ENCODE measurements at places on chromosomes 12 and 14.

- no peak for DNase-seq
These were observed 927.1 kb downstream of the VRK1 start for GRCh38 chr14:97724265-97724731.

DNA sequence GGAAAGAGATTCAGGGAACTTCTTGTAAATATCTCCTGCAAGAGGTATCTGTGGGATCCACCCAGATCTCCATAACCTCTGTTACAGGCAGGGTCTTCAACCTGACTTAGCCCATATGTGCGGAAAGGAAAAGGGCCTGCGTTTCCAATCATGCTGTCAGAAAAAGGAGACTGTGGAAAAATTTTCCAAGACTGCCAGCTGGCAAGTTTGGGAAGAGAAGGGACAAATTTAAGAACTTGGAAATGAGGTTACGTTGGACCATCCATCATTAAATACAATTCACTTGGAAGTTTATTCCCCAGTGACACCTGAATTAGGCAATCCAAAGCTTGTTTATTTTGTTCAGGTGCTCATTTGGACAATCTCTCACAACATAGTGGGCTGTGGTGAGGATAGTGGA, 13.9 kb downstream of the PTHLH start:
- DNase-seq: no peak

DNA sequence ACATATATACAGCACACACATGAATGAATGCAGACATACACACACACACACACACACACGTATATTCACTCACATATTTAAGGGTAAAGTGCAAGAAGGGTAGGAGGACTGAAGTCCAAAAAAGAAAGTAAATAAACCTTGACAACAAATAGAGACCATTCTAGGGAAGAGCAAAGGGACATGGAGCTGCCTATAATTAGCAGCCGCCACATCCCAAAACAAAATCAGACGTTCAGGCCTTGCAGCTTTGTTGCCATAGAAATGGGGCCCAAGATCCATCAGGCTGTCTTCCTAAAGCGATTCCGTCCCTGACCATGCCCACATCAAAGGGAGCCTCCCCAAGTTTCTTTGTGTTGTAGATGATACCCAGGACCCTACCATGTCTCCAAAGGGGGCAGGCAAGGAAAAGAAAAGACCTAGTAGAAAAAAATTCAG, 703.5 kb upstream of the TBX3 start:
- DNase-seq: no peak

GRCh38 chr12:124452576-124453331, 114.7 kb downstream of the NCOR2 start:
- DNase-seq: no peak

DNA sequence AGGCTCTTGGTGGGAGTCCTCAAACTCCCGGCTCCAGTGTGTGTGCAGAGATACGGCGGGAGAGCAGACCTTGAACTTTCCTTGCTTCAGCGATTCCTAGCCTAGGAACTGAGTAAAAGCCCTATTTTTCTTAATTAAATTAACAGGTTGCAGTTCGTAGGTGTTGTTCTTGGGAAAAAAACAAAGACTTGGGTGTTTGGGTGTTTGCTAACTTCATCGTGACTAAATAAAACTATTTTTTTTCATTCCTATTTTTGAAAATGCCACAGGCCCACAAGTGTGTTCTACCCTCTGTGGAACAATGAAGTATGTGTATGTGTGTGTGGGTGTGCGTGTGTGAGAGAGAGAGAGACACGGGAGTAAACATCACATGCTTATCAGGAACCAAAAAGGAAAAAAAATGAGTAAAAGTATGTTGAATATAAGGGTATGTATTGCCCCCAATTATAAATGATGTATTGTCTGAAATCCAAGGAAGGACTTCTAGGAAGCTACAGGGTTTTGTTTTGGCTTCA, 651 bp downstream of the TMEM117 start:
- no peak for DNase-seq

DNA sequence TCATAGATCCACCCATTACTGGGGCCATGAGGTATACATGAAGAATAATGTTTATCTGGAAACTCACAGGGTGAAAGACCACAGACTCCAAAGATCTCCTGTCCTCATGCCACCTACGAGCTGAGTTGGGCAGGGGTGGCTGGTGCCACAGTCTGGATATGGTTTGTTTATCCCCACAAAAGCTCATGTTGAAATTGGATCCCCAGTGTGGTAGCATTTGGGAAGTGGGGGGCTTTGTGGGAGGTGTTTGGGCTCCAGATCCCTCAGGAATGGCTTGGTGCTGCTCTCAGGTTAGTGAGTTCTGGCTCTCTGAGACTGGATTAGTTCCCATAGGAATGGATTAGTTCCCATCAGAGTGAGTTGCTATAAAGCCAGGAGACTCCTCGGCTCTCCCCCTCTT, 192.3 kb upstream of the FSCB start:
- DNase-seq: no peak

DNA sequence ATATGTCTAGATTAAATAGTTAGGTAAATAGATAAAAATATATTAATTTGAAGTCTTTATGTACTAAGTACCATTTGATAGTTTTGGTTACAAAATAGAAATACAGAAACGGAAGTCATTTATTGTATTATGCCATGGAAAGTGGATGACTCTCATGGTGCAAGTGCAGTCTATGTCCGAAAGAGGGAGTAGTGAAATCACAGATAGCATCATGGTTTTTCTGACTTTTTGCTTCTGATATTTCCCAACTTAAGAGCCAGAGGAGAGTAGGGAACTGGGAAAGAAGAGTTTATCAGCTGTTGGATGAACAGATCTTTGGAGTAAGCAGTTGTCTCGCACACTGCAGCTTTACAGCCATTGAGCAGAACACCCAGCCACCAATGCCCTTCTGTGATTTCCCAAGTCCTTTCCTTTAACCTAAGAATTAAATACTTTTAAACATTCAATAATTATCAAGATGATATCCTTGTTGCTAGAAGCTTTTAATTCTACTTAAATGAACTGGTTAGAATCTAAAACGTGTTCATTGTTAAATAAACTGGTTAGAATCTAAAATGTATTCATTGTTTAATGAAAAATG, 18.4 kb upstream of the SRGAP1 start:
- DNase-seq: no peak

- no peak for DNase-seq
These were observed 47.8 kb downstream of the CCDC88C start for GRCh38 chr14:91369628-91370445.

GRCh38 chr12:93115646-93116045, 186.6 kb upstream of the EEA1 start:
- DNase-seq: peak; percentile 62

DNA sequence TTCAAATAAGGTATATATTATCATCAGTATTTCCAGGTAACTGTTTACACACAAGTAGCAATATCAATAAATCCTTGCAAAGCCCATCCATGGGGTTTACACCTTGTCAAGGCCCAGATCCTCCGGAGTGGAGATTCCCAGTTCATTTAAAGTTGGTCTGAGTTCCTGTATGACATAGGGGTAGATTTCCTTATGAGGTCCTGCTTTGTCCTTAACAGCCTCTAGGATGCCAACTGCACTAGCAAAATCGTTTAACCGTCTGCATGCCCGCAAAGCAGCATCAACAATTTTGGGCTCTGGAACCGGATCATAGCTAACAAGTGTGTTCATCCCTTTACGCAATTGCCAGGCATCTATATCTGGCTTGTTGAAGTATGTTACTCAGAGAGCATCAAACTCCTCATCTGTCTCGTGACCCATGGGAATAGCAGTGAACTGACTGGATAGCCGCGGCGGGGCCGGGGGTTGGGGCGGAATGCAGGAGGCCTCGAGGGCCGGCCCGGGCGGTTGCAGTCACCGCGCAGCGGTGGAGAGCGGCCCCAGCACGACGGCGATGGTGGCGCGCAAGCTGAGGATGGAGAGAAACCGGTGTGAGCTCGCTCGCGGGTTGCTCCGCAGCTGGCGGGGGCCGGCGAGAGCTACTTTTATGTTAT, 30.6 kb upstream of the FBXO34 start:
- no peak for DNase-seq

DNA sequence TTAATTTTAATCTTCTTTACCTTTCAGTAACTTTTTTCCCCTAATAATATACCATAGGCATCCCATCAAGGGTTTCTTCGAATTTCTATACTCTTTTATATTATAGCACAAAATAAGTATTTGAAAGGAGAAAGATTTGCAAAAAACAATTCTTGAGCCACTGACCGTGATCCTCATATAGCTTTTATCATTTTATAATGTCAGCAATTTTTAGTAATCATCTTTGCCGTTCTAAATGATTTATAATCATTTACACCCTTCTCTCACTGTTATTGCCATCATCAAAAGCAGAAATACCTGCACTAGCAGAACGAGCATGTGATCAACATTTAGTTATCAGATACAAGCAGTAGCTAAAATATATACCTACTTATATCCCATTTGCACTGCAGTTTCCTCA, 16.9 kb downstream of the PTPRQ start:
- no peak for DNase-seq

- DNase-seq: no peak
These were observed 422.3 kb upstream of the DCN start for GRCh38 chr12:91604897-91605296.

GRCh38 chr12:64665514-64665913, 55.2 kb downstream of the RASSF3 start:
- DNase-seq: no peak
